Activated T-cell treated with anti-CD3 and anti-CD28 coated beads, Interleukin-2, amount 50 U/mL, for 48 hours (primary cell): ENCODE measurements at places on chromosomes 1 and 21.

GRCh38 chr1:162565460-162565859 is 3.9 kb downstream of the UAP1 start:
- no peak for DNase-seq

DNA sequence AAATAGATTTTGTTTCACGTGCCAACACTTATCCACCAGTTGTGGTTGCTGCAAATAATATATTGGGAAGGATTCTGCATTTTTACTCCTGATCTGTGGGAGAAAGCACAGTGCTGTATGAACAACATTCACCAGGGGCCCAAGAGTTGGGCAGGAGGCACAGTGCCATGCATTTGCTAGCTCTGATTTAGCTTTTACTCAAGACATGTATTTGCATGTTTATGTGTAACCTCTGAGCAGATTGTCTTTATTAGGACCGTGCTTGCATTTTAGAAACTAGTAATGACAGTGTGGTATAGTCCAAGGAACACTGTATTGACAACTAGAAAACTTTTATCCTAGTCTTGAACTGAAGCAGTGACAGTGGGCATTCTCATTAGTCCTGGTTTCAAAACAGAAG is 133.9 kb upstream of the B3GALT2 start:
- DNase-seq, result no peak

DNA sequence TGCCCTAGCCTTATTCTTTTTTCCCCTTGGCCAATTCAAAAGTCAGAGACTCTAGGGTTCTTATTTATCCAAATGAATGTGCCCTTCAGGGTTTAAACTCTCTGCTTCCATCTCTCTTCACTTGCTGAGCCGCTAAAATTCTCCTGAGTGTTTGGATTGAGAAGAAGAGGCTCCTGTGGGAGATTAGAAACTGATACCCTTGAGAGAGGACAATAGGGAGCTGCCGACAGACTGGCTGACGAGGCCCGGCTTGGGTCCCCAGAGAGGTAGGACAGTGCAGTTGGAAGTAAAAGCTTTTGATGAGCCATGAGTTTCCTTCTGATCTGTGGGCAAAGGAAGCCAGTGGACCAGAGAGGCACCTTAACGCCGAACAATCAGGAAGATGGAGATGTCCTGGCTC is 41.3 kb upstream of the UBE2U start:
- DNase-seq, result no peak

GRCh38 chr1:171727778-171728177 is 14.1 kb downstream of the VAMP4 start:
- DNase-seq, result no peak

DNA sequence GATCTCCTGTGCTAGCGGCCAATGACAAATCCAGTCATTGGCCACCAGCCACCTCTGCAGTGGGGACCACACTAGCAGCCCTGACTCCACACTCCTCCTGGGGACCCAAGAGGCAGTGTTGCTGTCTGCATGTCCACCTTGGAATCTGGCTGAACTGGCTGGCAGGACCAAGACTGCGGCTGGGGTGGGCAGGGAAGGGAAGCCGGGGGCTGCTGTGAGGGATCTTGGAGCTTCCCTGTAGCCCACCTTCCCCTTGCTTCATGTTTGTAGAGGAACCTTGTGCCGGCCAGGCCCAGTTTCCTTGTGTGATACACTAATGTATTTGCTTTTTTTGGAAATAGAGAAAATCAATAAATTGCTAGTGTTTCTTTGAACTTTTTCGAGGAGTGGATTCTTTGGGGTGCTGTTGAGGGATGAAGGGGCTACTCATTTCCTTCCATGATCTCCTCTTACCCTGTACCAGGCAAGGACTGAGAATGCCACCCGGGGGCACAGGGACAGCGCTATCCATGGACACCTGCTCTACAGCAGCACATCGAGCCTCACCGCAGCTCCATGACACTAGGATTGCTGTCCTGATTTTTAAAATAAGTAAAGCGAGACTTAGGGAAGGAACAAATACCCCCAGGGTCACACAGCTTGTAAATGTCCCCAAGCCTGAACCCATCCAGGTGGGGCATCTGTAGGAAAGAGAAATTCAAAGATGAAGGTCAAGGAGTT is 44.7 kb downstream of the TNNT2 start:
- no peak for DNase-seq

DNA sequence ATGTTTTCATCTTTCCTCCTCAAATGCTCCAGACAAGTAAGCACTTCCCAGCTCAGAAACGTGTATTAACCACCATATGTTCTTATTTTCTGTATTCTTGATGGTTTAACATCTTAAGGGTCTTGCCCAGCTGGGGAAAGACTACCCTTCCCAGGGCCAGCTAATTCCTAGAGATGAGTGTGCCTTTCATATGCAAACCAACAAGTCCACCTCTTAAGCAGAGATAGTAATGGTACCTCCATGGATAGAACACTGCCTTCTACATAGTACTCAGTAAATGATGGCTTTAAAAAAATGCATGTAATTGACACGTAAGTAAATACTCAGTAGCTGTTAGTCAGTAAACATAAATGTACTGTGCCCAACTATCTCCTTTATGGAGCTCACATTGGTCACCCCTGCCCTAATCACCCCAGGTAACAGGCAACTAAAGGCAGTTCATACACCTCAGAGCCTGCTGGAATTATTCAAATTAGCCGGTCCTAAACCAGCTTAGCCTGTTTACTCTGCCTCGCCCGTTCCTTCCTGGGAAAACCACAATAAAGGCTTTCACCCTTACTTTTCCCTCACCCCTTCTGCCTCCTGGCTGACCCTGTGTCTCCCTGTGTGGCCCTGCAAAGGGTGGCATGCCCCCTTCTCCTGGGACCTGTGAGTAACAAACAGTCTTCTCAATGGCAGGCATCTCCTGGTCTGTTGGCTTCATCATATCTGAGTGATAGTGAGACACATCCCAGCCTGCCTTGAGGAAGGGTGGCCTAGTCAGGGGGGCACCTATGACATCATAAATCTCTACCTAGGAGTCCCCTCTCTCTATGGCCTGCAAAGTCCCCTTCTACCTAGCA is 40.1 kb upstream of the KLHDC7A start:
- DNase-seq, result no peak

GRCh38 chr1:77970192-77970591 is 8.7 kb downstream of the FUBP1 start:
- no peak for DNase-seq

GRCh38 chr1:206469411-206469932 is 804 bp upstream of the IKBKE start:
- DNase-seq, result no peak

DNA sequence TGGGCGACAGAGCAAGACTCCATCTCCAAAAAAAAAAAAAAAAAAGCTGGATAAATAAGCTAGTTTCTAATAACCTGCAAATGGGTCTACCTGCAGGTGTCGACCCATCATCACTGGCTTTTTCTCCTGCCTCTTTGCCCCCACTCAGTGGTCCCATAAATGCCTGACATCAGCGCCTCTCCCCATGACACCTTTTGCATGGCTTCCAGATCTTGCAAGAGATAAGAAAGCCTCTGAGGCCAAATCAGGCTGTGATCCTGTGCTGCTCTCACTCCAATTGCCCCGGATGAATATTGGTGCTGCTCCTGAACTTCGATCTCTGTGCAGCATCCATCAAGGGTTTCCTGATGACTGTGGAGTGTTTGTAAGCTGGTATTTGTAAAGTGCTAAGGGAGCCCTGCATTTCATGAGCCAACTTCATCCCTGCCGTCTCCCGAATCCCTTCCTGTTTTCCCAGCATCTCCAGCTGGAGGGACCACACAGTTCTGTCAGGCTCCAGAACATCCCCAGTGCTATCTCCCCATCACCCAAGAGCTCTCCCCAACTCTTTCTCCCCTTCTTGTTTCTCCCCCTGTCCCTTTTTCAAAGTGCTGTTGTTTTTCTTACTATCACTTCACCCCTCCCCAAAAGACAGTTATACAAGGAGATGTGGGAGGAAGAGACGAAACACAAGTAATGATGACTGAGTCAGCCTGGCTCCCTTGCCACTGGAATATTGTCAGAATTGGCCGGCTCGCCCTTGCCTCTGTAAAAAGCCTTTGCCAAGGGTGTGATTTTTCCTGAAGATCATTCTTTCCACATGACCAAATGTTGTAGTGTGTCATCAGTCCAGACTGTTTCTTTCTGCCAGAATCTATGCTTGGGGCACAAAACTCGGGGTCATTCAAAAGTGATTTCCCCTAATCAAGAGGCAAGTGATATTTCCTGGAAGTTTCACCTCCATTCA is 2.8 kb upstream of the EFHD2 start:
- DNase-seq, result no peak

DNA sequence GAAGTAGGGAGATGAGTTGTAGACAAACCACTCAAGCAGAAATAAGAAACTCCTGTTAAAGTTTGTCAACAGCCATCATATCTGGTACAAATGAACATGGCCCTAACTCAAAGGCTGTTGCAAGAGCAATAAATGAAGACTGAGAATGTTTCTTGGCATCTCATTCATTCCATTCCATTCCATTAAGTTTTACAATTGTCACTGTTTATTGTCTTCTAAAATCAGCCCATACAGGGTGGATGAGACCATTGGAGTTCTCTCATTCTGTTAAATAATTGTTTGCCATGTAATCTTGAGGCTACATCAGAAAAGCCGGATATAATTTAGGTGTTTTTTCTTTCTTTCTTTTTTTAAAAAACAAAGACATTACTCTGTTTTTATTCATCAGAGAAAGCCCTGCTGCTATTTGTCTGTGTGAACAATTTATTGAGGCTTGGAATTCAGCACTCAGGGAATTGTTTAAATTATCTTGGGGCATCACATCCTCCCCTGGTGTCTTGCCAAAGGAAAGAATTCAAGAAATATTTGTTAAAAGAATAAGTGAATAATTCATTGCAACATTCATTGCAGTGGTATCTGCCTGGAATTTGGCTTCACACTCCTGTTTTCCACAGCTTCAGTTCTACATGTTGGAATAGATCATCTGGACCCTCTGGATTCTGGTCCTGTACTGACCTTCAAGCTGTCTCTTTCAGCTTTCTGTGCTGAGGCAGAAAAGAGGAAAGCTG is 604.5 kb downstream of the PLPP3 start:
- no peak for DNase-seq

DNA sequence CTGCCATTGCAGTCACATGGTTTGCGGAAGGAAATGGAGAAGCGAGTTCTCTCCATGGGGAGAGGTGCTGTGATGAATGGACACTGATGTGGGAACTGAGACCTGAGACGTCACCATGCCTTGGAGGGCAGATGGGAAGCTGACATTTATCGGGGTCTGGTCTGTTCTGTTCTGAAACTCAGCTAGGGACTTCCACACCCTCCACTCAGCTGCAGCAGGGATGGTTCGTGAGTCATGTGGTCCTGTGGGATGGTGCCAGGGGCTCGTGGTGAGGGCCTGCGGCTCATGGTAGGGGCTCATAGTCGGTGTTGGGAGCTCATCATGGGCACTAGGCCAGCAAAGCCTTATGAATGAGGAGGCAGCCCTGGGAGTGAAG is 6.1 kb downstream of the GPR137B start:
- no peak for DNase-seq

- DNase-seq, result no peak
Observed at GRCh38 chr1:169959686-169960085, 66.0 kb upstream of the SCYL3 start.

GRCh38 chr1:243930822-243931671 is 81.0 kb upstream of the AKT3 start:
- DNase-seq, result no peak

DNA sequence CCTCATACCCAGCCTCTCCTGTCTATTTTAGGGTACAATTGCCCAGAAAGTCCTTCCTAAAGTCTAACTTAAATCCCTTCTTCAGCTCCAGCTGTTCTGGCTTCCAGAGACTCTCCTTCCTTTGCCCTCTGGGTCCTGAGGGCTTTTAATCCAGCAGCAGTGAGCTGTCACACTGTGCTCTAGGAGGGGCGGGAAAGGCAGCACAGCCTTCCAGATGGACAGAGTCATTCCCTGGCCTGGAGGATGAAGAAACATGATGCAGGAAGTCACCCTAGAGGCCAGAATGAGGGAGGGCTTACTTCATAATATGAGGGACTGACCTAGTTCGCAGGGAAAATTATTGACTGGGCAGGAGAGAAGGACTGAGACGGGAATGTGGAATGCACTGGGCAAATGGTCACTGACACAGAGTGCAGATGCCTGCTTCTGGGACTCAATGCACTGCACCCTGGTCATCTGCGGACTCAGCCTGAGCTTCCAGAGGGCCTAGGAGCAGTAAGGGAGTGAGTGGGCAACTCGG is 1.3 kb downstream of the SH2D2A start:
- no peak for DNase-seq

DNA sequence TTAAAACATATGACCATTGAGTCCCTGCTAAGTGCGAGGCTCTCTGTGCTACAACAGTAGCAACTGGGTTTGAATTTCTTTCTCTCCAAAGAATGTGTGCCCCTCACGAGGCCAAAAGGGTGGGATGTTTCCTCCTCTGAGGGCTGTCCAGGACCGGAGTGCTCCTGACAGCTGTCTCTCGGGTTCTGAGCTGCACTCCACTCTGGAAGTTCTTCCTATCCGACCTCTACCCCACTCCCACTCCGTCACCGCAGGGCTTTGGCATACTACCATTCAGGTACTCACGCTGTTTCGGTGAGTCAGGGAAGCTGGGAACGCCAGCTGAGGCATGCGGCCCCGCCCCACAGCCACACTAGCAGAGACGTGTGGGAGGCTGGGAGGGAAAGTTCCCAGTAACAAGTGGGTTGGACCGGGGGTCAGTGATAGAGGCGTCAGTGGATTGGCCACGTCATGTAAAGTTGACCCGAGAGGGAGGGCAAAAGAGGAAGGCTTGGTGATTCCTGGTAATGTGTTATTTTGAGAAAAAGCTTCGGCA is 705 bp upstream of the SLC50A1 start:
- DNase-seq, result peak; percentile 87

DNA sequence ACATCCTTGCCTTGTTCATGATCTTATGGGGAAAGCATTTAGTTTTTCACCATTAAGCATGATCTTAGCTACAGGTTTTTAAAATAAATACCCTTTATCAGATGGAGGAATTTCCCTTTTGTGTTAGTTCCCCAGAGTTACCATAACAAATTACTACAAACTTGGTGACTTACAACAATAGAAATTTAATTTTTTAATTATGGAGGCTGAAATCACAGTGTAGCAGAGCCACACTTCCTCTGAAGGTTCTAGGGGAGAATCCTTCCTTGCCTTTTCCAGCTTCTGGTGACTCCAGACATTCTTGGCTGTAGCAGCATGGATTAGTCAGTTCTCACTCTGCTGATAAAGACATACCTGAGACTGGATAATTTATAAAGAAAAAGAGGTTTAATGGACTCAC is 18.5 kb downstream of the MIGA1 start:
- DNase-seq, result no peak
